RWPE1 (cell line): ENCODE measurements at places on chromosomes 5 and 9.
A peak's percentile ranks its signal among the peaks of the same experiment; 100 is the strongest.

DNA sequence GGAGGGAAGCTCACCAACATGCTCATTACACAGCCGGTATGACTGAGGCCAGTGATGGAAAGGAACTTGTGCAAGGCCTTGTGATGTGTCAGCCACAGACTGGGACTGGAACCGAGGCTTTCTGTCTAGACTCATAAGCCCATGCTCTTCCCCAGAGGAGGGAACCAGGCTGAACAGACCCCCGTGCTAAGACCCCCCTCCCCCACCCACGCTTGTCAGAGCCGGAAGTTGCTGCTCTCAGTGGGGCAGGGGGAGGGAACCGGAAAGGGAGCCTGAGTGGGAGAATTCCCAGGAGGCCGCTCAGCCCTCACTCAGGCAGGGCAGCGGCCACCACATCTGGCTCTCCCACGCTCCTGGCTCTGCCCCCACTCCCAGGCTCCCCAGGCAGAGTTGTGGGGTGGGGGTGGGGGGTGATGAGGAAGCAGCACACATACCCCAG is 4.1 kb upstream of the PDGFRB start:
- DNase-seq, result no peak

GRCh38 chr5:75922480-75922879 is 160.7 kb upstream of the SV2C start:
- DNase-seq, result no peak

DNA sequence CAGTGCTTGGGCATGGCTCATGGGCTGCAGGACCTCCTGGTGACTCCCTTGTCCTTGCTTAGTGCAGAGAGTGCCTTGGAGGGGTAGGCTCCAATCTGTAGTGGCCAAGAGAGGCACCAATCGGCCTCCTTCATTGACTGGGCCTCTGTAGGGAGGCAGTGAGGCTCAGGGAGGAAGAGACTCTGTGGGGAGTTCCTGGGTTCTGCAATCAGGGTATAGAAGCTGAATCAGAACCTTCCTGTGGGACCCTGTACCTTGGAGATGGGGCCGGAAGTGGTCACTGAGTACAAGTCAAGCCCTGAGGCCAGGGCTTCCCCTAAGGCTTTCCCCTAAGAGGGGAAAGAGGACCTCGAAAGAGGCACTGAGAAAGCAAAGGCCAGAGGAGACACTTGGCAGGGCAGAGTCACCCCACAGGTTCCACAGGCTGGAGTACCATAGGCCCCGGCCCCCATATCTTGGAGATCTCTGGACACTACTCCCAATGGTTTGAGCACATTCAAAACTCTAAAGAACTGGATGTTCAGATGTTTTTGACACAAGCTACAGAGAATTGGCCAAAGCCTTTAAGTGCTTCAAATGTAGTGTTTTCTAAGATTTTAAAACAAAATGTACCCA is 190.5 kb downstream of the HSPA4 start:
- DNase-seq, result no peak

- no peak for DNase-seq
Measured at GRCh38 chr9:129602598-129603415, 18.1 kb downstream of the C9orf50 start.

DNA sequence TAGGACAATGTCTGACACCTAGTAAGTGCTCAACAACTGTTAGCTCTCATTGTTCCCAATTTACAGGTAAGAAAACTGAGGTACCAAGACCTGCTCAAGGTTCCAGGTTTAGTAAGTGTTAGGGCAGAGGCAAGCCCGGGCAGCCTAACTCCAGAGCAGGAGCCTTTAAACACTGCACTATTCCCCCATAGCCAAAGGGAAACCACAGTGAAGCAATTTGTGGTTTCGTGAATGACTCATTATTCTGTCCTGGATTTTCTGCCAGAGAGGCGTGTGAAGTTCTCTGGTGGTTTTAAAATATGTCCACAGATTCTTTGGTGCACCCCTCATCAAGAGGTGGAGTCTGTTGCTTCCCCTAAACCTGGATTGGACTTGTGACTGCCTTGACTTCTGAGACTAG is 1.0 kb upstream of the MCC start:
- DNase-seq, result peak; percentile 97
